Neural crest cell (in vitro differentiated cells): ENCODE measurements at places on chromosomes 5 and 9.

- no peak for DNase-seq
Measured at GRCh38 chr5:73564018-73564417, 1.4 kb downstream of the ANKRA2 start.

DNA sequence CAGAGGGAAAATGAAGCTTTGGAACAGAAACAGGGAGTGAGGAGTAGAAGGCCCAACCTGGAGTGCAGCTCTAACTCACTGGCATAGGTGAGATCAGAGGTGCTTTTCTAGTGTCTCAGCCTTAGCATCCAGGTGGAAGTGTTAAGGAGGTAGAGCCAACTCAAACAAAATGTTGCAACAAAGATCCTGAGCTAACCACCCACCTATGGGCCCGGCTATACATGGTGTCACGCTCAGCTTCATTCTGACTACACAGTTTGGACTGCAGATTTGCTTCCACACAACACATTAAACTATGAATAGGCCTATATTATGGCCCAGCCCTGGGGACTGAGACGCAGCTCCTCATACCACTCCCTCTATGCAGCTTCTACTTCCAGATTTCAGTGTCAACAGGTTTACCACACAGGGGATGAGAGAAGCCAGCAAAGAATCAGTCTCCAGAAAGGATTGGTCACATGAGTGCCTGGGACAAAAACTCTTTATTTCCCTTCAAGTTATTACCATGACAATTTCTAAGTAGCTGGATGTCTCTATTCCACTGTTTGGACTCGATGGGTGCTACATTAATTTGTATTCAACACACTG lies 9.0 kb downstream of the C5orf63 start:
- no peak for DNase-seq

GRCh38 chr9:35801328-35802128 lies 10.1 kb downstream of the NPR2 start:
- DNase-seq = no peak

DNA sequence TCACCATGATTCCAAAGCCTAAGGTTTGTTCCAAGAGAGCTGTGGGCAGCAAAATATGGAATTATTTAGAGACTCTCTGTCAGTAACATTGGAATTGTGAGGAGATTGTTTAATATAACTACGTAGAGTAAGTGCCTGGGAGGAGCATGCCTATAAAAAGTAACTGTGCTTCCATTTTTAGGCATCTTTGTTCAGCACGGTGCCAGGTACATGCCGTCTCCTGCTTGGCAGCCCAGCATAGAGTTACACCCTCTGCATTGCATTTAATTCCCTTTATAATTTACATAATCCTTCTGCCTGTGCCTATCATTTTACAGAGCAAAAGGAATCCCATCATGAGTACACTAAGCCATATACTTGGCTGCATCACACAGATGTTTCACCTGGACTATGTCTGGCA lies 32.1 kb upstream of the ALDH1A1 start:
- no peak for DNase-seq

GRCh38 chr9:95399261-95399660 lies 81.8 kb upstream of the FANCC start:
- DNase-seq = no peak

- no peak for DNase-seq
Measured at GRCh38 chr9:123487944-123488548, 132.0 kb downstream of the CRB2 start.

DNA sequence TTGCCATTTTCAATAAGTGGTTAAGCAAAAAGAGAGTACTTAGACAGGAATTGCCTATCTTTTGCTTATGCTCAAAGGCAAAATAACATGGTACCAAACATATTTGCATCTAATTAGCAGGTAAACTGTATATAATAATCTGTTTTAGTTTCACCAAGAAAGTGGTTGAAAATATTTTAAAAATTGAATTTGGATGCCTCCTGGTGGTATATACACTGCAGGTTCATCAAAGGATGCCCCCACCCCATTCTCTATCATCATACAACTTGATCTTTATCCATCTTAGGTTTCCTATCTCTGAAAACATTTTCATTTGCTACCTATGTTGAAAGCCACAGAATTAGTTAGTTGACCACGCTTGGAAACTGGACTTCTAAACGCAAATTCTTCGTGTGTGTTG lies 47.0 kb upstream of the MROH2B start:
- no peak for DNase-seq

GRCh38 chr5:9927521-9927997 lies 297.4 kb upstream of the TAS2R1 start:
- no peak for DNase-seq

GRCh38 chr5:15525703-15526275 lies 25.8 kb downstream of the FBXL7 start:
- DNase-seq = no peak

GRCh38 chr9:3852545-3852944 lies 326.7 kb upstream of the RFX3 start:
- no peak for DNase-seq

DNA sequence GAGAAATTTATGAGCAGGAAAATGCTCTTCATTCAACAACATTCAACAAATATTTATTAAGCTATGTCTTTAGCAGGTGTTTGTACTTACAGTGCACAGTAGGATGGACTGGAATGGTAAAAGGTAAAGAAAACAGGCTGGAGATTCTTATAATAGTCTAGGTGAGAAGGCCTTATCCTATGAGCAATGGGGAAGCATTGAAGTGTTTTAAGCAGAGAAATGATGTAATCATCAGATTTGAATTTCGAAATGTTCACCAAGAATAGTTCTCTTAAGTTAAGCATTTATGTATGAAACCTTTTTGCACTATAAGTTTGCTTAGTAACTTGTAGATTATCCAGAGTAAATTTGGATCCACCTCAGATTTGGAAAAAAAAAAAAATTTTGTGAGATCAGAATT lies 209.3 kb downstream of the NR3C1 start:
- DNase-seq = no peak

DNA sequence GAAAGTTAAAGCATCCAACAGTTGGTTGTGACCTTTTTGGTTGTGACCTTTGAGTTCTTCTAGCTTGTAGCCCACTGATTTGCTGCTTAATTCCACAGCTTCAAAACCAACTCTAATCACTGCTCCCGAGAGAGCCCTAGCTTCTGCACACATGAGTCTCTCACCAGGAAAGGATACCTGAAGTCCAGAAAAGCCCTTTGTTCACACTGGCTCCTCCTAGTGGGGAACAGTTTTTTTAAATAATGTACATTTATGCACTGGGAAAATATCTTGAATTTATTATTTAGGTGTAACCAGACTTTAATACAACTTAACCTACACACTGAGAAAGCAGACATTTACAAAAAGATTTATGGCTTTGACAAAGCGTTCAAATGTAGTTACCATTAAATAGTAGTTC lies 120.2 kb upstream of the CCDC152 start:
- DNase-seq = no peak

DNA sequence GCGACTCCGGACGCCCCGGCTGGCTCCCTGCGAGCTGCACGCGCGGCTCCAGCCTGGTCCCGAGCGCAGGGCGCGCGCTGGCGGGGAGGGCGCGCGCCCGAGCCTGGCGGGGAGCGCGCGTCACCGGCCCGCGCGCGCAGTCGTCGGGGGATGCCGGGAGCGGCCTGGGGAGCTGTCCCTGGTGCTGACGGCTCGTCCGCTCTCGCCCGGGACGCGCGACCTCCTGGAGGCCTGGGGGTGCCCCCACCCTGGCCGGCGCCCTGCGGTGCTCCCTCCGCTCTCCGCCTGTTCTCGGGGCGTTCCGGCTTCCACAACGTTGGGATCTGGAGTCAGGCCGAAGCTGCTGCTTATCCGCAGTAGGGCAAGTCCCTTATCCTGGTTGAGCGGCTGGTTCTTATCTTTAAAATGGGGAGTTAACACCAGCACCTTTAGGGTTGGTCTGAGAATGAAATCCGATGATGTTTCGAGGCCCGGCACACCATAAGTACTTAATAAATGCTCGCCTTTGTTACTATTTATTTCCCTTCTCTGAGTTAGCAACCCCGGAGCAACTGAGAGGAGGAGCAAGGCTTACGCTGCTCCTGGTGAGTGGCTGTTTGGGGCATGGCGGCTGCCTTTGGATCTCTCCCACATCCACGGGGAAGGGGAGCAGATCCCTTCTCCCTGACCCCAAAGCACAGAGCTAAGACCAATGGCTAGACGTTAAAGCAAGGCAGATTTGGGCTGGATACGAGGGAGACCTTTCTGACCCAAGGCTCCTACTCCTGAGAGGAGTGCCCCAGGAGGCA lies at the start of gene FAM163B:
FAM163B (minus strand) TSS at position 79 of the 788 bp plus-strand sequence. CDS start 29,166 bp downstream, outside the sequence.
- peak; percentile 72 for DNase-seq
